ENCODE measurements at places on chromosomes 11 and 22. TPM values are rescaled to one million over a fixed set of nuclear protein-coding genes. Genes with fewer than 3 reads are reported as not detected.
A peak's percentile ranks its signal among the peaks of the same experiment; 100 is the strongest.

DNA sequence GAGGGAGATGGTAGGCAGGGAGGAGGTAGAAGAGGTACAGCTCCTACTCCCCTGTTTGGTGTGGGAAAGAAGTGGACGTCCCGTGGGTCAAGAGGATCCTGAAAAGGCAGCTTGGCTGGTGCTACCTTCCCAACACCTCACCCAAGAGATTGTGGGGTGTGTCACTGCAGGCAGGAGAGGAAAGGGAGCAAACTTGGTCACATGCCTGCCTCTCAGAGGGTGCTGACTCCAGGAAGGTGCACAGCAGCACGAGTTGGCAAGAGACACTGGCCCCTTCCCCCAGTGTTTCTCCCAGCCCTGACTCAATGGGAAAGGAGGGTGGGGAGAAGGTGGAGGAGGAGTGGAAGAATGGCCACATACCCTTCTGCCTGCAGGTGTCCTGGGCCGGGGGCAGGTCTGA is 99.6 kb downstream of the CSNK2A3 start:
- no peak for DNase-seq

- DNase-seq, result no peak
Measured at GRCh38 chr11:26287067-26287518, 44.8 kb upstream of the ANO3 start.

DNA sequence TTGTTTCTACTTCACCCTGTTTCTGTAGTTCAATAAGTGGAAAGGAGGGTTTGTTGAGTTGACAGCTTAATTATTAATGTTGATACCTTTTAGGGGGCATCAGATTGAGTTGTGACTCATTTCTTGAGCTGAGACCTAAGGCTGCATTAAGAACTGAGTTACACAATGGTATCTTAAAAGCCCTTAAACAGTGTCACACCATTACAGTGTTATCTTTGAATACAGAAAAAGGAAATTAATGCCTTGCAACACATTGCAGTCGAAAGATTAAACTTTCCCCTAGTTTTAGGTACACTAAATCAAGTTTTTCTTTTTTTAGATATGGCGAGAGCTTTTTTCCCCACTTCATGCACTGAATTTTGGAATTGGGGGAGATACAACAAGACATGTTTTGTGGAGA is 16.7 kb downstream of the PAFAH1B2 start:
- no peak for DNase-seq

- DNase-seq, result no peak
Measured at GRCh38 chr22:22037740-22038139, 55.2 kb upstream of the TOP3B start.

Gene SMTNL1
- total RNA-seq, result not detected

DNA sequence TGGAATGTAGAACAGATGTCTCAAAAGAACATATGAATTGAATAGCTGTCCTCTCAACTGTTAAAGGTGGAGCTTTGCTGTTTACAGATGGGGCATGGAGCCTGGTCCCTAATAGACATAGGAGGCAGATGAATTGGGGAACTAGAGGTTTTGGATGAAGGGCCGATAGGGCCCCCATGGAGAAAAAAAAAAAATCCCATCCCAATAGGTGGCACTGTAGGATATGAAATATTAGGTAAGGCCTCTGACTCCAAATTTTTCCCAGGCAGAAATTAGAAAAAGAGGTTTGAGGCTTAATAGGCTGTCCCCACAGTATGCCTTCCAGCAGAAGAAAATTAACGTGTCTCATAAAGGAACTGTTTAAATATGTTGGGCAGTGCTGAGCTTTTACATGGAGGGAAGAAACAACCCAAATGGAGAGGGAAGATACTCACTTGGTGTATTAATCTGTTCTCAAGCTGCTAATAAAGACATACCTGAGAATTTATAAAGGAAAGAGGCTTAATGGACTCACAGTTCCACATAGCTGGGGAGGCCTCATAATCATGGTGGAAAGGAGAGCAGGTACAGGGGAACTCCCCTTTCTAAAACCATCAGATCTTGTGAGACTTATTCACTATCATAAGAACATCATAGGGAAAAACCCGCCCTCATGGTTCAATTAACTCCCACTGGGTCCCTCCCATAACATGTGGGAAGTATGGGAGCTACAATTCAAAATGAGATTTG is 30.1 kb upstream of the TMEM45B start:
- DNase-seq, result peak; percentile 27

Gene SLC6A5
- total RNA-seq, result not detected

Gene MUC5AC
- total RNA-seq, result not detected

DNA sequence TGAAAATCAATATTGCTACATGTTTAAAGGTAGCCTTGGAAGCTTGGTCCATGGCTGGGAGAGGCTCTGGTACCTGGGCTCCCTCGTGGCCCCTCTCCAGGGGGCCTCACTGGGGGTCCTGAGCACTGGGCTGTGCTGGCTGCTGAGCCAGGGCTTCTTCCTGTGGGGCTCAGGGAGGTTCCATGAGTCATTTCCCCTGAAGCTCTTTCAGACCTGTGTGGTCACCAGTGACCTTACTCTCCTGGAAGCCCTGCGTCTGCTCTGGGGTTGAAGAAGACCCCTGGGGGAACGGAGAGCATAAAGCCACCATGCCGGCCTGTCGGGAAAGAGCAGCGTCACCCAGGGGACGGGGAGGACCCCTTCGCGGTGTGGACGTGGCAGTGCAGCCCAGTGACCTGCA is 389.0 kb downstream of the TBC1D22A start:
- no peak for DNase-seq

Gene MAP6
- total RNA-seq, result not detected

Gene SYTL2
- 84.4 TPM for total RNA-seq

Gene PICALM
- total RNA-seq, result 186 TPM

DNA sequence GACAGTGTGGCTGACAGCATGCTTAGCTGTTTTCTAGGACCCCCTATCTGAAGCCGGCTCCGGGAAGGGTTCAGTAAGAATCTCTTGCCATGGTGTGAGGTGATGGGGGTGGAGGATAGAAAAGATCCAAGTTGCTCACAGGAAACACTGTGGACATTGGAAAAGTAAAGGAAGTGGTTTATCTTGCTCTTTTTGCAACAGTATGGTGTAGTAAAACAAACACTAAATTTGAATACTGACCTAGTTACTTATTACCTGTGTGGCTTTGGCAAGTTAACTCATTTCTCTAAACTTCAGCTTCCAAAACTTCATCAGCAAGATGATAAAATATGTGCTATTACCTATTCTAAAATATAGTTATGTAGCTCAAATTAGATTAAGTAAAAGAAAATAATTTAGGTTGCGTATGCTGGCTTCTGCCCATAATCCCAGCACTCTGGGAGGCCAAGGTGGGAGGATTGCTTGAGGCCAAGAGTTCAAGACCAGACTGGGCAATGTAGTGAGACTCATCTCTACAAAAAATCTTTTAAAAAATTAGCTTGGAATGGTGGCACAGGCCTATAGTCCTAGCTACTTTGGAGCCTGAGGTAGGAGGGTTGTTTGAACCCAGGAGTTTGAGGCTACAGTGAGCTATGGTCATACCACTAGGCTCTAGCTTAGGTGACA is 51.6 kb upstream of the APOA1 start:
- DNase-seq, result no peak

- DNase-seq, result no peak
Measured at GRCh38 chr11:132556316-132556715, 976.0 kb downstream of the OPCML start.

DNA sequence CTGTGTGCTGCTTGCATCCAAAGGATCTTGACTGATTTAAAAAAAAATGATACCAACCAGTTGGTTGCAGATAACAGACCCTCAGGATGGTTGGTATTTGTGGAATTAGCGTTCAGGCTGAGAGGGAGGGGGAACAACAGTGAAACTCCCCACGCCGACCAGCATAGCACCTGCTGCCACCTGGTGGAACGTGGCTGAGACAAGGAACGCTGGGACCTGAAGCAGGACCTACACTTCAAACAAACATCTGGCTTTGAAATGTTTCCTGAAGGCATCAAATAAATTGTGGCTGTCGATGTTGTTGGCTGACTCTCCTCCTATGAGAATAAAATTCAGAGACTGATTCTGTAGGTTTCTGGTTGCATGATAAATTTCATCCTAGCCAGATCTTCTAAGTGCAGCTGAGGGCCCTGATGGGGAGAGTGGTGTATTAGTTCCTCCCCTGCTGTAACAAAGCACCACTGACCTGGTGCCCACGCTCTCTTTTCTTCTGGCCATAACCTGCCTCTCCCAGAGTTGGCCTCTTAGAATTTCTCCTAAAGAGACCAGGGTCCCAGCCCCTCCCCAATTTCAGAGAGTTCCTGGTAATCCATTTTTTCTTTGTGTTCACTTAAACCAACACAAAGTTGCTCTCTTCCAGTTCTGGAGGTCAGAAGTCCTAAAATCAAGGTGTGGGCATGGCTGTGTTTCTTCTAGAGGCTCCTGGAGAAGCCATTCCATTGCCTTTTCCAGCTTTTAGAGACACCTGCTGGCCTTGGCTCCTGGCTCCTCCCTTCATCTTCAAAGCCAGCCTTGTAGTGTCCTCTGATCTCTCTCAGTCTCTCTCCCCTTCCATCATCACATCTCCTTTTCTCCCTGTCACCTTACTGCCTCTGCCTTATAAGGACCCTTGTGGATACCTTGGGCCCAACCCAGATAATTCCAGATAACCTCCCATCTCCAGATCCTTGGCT is 17.3 kb downstream of the APOL2 start:
- DNase-seq, result no peak

DNA sequence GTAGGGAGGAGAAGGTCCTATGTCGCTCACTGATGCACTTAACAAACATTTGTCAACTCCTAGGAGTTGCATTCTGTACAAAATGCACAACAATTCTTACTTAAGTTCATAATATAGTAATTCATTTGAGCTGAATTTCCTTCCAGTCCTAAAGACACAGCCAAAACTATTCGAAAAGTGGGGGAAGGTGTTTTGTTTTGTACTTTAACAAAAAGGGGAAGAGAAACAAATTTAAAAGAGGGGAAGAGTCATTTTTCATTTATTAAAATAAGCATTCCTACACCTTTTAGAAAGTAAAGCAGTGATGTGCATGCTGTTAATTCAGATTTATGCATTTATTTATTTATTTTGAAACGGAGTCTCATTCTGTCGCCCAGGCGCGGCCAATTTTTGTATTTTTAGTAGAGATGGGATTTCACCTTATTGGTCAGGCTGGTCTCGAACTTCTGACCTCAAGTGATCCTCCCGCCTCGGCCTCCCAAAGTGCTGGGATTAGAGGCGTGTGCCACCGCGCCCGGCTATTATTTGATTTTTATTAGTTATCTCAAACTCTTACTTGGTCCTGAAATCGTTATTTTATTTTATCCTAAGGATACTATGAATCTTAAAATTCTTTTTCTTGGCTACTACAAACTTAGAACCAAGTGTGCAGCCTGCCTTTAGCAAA is 1.1 kb upstream of the FANCF start:
- DNase-seq, result no peak

- no peak for DNase-seq
Measured at GRCh38 chr11:128927108-128927461, 15.6 kb downstream of the TP53AIP1 start.

GRCh38 chr11:19742588-19743292 is 30.1 kb downstream of the NAV2 start:
- DNase-seq, result peak; percentile 64

DNA sequence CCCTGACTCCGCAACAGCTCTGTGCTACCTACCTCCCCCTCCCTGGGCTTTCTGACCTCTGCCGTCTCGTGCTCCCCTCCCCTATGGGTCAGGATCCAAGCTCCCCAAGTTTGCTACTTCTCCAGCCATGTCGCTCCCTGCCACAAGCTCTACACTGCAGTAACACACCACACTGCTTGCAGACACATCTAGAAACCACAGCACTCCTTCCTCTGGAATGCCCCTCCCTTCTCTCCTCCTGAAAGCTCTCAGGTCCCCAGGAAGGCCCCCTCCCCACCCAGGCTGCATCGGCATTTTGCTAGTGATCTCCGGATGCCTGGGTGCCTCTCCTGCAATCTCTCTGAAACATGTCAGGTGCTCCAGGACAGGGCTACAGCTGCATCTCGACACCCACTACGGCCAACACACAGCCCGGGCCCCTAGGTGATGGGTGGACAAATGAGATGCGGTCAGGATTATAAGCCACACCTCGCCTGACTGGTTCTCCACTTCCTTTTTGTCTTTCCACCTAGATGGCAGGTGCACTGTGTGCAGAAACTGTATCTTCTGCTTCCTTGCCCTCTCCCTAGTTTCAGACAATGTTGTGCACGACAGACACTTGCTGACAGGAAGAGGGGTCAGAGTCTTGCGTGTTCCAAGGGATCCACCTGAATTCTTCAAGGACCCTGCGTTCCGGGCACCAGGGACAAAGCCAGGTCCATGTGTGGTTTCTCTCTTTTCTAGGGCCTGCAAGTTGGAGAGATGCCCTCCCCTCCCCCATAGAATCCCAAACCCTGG is 22.9 kb downstream of the RPUSD4 start:
- DNase-seq, result no peak

Gene SAA4
- not detected for total RNA-seq

Gene DDT
- total RNA-seq, result 98.8 TPM

GRCh38 chr11:119315131-119316015 is 1.6 kb downstream of the MCAM start:
- DNase-seq, result no peak

DNA sequence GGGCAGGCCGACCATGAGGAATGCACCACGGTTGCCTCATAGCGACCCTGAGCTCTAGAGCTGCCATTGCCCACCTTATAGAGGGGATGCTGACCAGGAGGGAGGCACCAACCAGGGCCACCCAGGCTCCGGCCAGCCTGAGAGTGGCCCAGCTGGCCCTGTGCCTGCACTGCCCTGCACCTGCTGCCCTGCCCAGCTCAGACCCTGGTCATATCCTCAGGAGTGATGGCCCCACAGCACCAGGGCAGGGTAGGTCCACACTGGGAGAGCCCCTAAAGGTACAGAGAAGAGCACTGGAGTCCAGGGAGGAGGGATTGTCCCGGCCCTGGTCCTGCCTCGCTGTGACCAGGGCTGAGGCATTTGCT is 127.8 kb downstream of the MED15 start:
- DNase-seq, result no peak

- DNase-seq, result no peak
Measured at GRCh38 chr11:76268498-76268897, 62.2 kb upstream of the WNT11 start.

DNA sequence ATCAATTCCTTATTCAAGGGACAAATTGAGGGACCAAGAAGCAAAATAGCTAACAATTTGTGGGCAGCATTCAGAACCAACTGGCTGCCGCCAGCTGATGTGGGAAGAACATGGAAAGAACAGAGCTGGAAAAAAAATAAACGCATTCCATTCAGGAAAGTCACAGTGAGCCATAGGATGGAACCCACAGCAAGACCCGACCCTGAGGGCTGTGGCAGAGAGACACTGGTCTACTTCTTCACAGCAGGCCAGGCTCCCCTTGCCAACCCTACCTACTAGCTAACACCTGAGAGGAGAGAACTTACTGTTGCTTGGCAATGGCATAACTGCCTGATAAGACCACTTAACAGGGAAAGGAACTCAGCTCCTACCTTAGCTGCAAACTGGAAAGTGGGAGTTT is 123.5 kb upstream of the APOA1 start:
- peak; percentile 90 for DNase-seq

Gene FAM181B
- not detected for total RNA-seq

GRCh38 chr11:76030286-76030685 is 176.0 kb downstream of the WNT11 start:
- peak; percentile 59 for DNase-seq

All from LHCN-M2 (cell line).